ENCODE measurements at places on chromosomes 4 and X.

DNA sequence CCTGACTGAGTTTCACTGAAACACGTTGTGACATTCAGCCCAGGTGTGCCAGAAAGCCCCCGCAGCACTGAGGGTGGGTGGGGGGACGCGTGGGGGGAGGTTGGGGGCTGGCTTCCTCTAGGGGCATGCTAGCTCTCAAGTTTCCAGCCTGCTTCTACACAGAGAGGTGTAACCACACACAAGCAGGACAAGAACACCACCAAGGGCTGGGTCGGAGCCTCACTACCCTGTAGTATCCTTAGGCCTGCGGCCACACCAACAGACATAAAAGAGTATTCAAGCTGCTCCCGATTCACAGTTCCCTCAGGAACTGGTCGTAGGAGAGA, 1.8 kb downstream of the USP46 start:
- H3K27ac ChIP-seq, result no peak overlapping the region
- H3K27me3 ChIP-seq, result no peaks in the 10 kb centered on the region
- no peaks in the 10 kb centered on the region for H3K4me1 ChIP-seq
- no peak for DNase-seq

DNA sequence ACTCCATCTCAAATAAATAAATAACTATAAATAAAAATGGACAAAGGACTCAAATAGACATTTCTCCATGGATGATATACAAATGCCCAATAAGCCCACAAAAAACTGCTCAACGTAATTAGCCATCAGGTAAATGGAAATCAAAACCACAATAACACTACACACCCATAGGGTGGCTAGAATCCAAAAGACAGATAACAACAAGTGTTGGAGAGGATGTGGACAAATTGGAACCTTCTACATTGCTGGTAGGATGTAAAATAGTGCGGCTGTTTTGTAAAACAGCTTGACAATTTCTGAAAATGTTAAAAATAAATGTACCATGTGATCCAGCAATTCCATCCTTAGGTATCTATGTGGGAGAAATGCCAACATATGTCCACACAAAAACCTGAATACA, 52.1 kb downstream of the ZNF157 start:
- no peak for DNase-seq
- no peak overlapping the region for H3K4me3 ChIP-seq
- H3K27me3 ChIP-seq, result no peaks in the 10 kb centered on the region
- no peaks in the 10 kb centered on the region for H3K36me3 ChIP-seq
- H3K27ac ChIP-seq, result no peak overlapping the region

- H3K36me3 ChIP-seq, result no peaks in the 10 kb centered on the region
- DNase-seq, result no peak
- H3K4me1 ChIP-seq, result no peaks in the 10 kb centered on the region
Observed at GRCh38 chrX:57925806-57926205, 15.5 kb upstream of the ZXDA start.

DNA sequence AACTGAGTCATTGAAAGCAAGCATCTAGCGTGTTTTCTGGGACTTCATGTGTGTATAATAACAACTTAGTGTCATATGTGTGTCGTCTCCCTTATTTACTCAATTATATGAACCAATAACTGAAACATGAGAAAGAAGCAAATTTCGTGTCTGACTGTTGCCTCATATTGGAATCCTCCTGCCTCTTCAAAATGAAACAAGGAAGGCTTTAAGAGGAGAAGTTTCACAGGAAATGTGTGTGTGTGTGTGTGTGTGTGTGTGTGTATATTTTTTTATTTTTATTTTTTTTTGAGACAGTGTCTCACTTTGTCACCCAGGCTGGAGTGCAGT, 145.8 kb upstream of the SFRP2 start:
- no peak overlapping the region for H3K4me3 ChIP-seq
- H3K27me3 ChIP-seq, result no peaks in the 10 kb centered on the region
- no peaks in the 10 kb centered on the region for H3K36me3 ChIP-seq
- no peak overlapping the region for H3K27ac ChIP-seq
- no peak for DNase-seq
- no peaks in the 10 kb centered on the region for H3K4me1 ChIP-seq

DNA sequence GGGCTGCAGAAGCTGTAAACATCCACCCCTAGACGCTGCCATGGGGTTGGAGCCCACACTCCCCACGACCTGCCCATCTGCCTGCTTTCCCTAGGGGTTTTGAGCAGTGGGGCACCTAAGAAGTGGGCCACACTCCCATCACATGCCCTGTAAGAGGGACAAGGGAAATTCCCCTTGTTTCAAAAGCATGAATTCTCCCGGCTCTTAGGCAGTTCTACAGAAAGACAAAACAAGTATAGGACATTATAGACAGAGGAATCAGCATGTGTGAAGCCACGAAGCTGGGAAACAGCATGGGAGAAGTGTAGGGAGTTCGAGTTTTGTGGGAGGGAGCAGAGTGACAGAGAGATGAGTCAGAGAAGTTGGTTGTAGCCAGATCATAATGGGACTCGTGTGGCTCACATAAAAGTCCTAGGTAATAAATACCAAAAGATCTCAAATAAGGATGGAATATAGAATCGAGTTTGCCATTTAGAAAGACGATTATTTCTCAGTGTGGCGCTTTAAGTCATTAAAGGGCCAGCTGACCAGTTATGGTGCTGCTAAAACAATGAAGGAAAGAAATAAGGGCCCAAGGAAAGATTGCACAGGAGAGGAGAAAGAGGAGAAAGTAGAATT, 23.9 kb downstream of the APOO start:
- H3K4me1 ChIP-seq, result peaks cover 3% of the 10 kb centered on the region
- H3K4me3 ChIP-seq, result no peak overlapping the region
- no peak overlapping the region for H3K27ac ChIP-seq

- H3K27me3 ChIP-seq, result no peaks in the 10 kb centered on the region
- H3K36me3 ChIP-seq, result no peaks in the 10 kb centered on the region
- no peaks in the 10 kb centered on the region for H3K4me1 ChIP-seq
Observed at GRCh38 chrX:133607419-133608348, 192.4 kb upstream of the GPC4 start.

DNA sequence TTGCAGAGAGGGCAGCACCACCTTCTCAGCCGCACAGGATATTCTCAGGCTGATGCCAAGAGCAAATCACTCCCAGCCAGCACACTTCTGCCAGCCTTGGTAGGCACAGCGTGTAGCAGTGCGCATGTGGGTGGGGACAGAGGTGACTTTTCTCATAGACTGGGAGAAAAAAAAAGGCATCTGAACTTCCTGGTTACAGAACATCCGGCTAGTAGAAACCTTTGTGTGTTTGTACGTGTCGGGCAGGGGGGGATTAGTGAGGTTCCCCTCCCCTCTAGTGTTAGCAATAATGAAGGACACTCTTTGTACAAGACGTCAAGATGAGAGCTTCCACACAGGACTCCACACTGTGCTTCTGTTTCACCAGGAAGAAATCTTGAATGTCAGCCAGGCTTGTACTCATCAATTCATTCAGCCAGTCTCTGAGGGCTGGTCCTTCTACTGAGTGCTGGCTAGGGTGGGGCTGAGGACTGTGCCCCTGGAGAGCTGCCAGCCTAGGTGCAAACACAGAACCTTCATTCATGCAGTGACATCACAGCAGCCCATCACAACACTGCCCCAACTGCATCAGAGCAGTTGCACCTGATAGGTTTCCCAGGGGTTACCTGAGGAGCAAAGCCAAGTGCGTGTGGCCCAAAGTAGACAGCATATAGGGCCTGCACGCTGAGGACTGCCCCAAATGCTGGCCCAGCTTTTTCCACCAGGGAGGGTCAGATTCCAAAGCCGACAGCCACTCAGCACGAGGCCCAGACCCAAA, 34.7 kb downstream of the SLC25A5 start:
- no peaks in the 10 kb centered on the region for H3K36me3 ChIP-seq
- H3K4me1 ChIP-seq, result no peaks in the 10 kb centered on the region
- no peak overlapping the region for H3K4me3 ChIP-seq

DNA sequence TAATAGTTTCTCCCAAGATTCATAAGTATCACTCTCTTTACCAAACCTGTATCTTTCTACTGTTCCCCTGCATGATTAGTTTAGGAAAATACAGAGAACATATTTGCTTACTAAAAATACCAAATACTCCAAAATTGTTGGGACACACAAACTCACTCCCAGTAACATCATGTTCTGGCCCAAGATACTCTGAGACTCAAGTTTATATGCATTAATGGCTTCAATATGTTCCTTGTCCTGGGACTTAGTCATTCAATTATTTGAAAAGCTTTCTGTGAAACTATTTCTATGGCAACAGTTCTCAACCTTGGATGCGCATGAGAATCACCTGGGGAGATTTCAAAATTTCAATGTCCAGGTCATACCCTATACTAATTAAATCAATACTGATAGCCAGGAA, 138.9 kb upstream of the PTCHD1 start:
- DNase-seq, result no peak
- H3K27ac ChIP-seq, result no peak overlapping the region
- H3K4me1 ChIP-seq, result no peaks in the 10 kb centered on the region
- H3K36me3 ChIP-seq, result no peaks in the 10 kb centered on the region

- H3K4me3 ChIP-seq, result no peak overlapping the region
- DNase-seq, result no peak
- no peaks in the 10 kb centered on the region for H3K36me3 ChIP-seq
Observed at GRCh38 chr4:90148574-90149148, 21.5 kb downstream of the CCSER1 start.

DNA sequence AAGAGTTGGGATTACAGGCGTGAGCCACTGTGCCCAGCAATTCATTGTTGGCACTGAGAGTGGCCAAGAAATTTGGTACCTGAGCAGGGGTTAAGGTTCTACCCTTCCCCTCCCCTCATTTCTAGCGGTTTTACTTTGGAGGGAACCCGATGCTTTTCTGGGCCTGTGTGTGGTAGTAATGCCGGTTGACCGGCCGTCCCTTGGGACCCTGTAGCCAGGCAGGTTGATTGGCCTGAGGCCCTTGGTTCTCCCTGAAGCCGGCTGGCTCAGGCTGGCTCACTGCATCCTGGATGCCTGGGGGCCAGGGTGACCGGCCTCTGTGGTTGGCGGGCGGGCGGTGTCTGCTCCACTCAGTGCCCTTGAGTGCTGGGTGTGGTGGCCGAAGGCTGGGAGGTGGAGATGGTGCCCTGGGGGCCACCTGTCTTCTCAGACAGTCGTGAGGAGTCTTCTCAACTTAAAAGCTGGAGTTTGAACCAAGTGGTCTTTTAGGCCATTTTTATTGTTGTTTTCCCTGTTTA, 45.6 kb downstream of the RGS12 start:
- DNase-seq, result no peak
- H3K4me3 ChIP-seq, result no peak overlapping the region

- H3K36me3 ChIP-seq, result no peaks in the 10 kb centered on the region
- no peak overlapping the region for H3K4me3 ChIP-seq
- no peak overlapping the region for H3K27ac ChIP-seq
- no peaks in the 10 kb centered on the region for H3K27me3 ChIP-seq
- H3K4me1 ChIP-seq, result no peaks in the 10 kb centered on the region
- DNase-seq, result no peak
Observed at GRCh38 chr4:18815081-18815778, 793.7 kb upstream of the LCORL start.

- no peaks in the 10 kb centered on the region for H3K36me3 ChIP-seq
- no peaks in the 10 kb centered on the region for H3K4me1 ChIP-seq
- DNase-seq, result no peak
- no peak overlapping the region for H3K4me3 ChIP-seq
Observed at GRCh38 chr4:127479031-127479622, 153.6 kb upstream of the INTU start.

GRCh38 chr4:147057611-147058190, 112.0 kb upstream of the TTC29 start:
- H3K27me3 ChIP-seq, result no peaks in the 10 kb centered on the region
- H3K27ac ChIP-seq, result no peak overlapping the region
- DNase-seq, result no peak
- H3K4me3 ChIP-seq, result peak overlapping the region; percentile 94

GRCh38 chrX:16612257-16612897, 37.6 kb upstream of the S100G start:
- H3K36me3 ChIP-seq, result no peaks in the 10 kb centered on the region
- H3K4me1 ChIP-seq, result no peaks in the 10 kb centered on the region
- H3K27ac ChIP-seq, result no peak overlapping the region
- H3K27me3 ChIP-seq, result no peaks in the 10 kb centered on the region
- DNase-seq, result no peak

DNA sequence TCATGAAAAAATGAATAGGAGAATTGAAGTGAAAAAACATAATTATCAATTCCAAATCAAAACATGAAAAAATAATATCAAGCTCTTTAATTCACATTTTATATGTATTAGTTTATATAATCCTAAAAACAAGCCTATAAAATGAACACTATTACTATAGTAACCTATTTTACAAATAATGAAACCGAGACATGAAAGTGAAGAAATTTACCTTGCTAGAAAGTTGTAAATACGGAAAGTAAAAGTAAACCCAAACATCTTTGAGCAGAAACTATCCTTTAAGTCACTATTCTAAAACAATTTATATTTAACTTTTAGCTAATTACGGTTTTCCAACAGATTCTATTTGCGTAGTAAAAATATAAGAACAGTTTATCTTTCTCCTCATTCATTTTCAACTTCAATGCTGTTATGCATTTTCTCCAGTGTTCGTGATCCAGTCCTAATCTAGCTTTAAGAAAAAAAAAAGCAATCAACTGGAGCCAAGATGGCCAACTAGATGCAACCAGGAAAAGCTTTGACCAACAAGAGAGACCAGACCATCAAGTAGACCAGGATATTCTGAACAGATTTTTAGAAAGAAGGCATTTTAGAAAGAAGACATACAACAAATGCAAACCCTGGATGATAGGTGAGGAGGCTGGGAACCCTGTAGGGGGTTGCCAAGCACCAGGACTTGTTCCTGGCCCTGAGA, 67.0 kb downstream of the DDX53 start:
- no peak for DNase-seq
- no peaks in the 10 kb centered on the region for H3K36me3 ChIP-seq
- no peaks in the 10 kb centered on the region for H3K27me3 ChIP-seq
- H3K4me3 ChIP-seq, result no peak overlapping the region

DNA sequence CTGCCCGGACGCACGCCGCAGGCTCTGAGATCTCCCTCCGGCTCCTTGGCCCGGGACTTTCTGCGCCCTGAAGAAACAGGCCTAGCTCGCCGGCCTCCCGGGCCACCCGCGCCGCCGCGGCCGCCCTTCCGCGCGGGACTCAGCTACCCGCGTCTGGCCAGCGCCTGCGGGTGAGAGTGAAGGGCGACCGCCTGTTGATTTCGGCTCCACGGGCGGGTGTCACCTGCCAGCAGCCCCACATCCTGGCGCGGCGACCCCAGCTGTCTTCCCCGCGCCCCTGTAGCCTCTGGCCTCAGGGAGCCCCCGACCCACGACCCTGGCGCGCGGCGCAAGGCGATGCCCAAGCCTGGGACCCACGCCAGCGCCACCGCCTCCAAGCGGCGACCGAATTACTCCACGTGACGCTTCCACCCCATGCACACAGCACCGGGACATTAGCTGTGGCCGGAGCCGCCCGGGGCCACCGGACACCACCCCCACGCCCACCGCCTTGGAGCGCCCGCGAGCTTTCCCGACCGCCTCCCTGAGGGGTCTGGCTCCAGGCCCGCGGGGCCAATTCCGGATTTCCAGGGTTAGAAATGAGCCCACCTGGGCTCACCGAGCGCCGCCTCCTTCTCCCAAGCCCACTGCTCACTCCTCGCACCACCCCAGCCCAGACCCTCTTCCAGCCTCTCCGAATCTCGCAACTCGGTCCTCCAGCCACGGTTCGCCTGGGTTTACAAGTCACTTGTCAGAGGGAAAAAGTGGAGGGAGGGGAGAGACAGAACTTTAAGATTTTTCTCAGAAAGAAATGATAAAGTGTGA, 10.2 kb downstream of the ARX start:
- H3K27me3 ChIP-seq, result no peaks in the 10 kb centered on the region
- H3K27ac ChIP-seq, result no peak overlapping the region
- H3K4me1 ChIP-seq, result no peaks in the 10 kb centered on the region
- H3K4me3 ChIP-seq, result no peak overlapping the region
- no peaks in the 10 kb centered on the region for H3K36me3 ChIP-seq

GRCh38 chrX:141638550-141638949, 49.0 kb downstream of the SPANXA2 start:
- H3K4me3 ChIP-seq, result no peak overlapping the region
- no peak for DNase-seq
- H3K36me3 ChIP-seq, result no peaks in the 10 kb centered on the region
- no peaks in the 10 kb centered on the region for H3K27me3 ChIP-seq
